PC-9 (cell line): ENCODE measurements at places on chromosomes 2 and 18. TPM values are rescaled to one million over a fixed set of nuclear protein-coding genes. Genes with fewer than 3 reads are reported as not detected.

GRCh38 chr2:138390316-138390945, 111.1 kb upstream of the SPOPL start:
- H3K4me1 ChIP-seq: no peaks in the 10 kb centered on the region
- H3K27me3 ChIP-seq: no peaks in the 10 kb centered on the region
- H3K4me3 ChIP-seq: no peak overlapping the region
- H3K36me3 ChIP-seq: no peaks in the 10 kb centered on the region

REEP1 gene
- 0.25 and 0.31 TPM in 2 replicates for total RNA-seq

GRCh38 chr2:40428439-40428838, 23.5 kb downstream of the SLC8A1 start:
- H3K4me3 ChIP-seq: no peak overlapping the region
- H3K27me3 ChIP-seq: no peaks in the 10 kb centered on the region
- no peaks in the 10 kb centered on the region for H3K36me3 ChIP-seq
- no peak overlapping the region for H3K27ac ChIP-seq
- no peak for DNase-seq

GRCh38 chr2:127219171-127220070, 678 bp downstream of the CYP27C1 start:
- no peaks in the 10 kb centered on the region for H3K27me3 ChIP-seq
- peak overlapping the region; percentile 97 for H3K27ac ChIP-seq
- peak overlapping the region; percentile 79 for H3K4me3 ChIP-seq
- H3K36me3 ChIP-seq: peaks cover 7% of the 10 kb centered on the region; the same call in 1 of the 2 replicates
- H3K4me1 ChIP-seq: peaks cover 48% of the 10 kb centered on the region

- no peaks in the 10 kb centered on the region for H3K4me1 ChIP-seq
- no peak overlapping the region for H3K27ac ChIP-seq
- DNase-seq: no peak
- H3K27me3 ChIP-seq: peaks cover 89% of the 10 kb centered on the region
- no peak overlapping the region for H3K4me3 ChIP-seq
These were observed 130.2 kb upstream of the ID2 start for GRCh38 chr2:8551622-8552074.

GRCh38 chr2:21668078-21668710, 544.4 kb downstream of the TDRD15 start:
- H3K4me3 ChIP-seq: no peak overlapping the region
- H3K4me1 ChIP-seq: no peaks in the 10 kb centered on the region
- H3K27me3 ChIP-seq: 0 out of 2 replicates have a peak, but pooled peaks cover 3% of the 10 kb centered on the region
- H3K27ac ChIP-seq: no peak overlapping the region
- DNase-seq: no peak
- H3K36me3 ChIP-seq: no peaks in the 10 kb centered on the region

- no peak for DNase-seq
- H3K27ac ChIP-seq: no peak overlapping the region
- no peaks in the 10 kb centered on the region for H3K27me3 ChIP-seq
- H3K36me3 ChIP-seq: no peaks in the 10 kb centered on the region
- H3K4me3 ChIP-seq: no peak overlapping the region
These were observed 87.3 kb upstream of the SPHKAP start for GRCh38 chr2:228268756-228269155.

GRCh38 chr2:20472569-20472968, 25.7 kb downstream of the RHOB start:
- H3K27ac ChIP-seq: no peak overlapping the region
- DNase-seq: no peak
- no peak overlapping the region for H3K4me3 ChIP-seq
- H3K4me1 ChIP-seq: peaks cover 60% of the 10 kb centered on the region
- H3K36me3 ChIP-seq: no peaks in the 10 kb centered on the region

GRCh38 chr18:48412339-48412929, 3.3 kb upstream of the ZBTB7C start:
- no peaks in the 10 kb centered on the region for H3K27me3 ChIP-seq
- H3K4me1 ChIP-seq: no peaks in the 10 kb centered on the region
- H3K36me3 ChIP-seq: no peaks in the 10 kb centered on the region
- DNase-seq: no peak
- no peak overlapping the region for H3K27ac ChIP-seq

- peaks cover 14% of the 10 kb centered on the region for H3K4me1 ChIP-seq
- H3K27ac ChIP-seq: no peak overlapping the region
These were observed 141.5 kb downstream of the OSR1 start for GRCh38 chr2:19216676-19217602.

DNA sequence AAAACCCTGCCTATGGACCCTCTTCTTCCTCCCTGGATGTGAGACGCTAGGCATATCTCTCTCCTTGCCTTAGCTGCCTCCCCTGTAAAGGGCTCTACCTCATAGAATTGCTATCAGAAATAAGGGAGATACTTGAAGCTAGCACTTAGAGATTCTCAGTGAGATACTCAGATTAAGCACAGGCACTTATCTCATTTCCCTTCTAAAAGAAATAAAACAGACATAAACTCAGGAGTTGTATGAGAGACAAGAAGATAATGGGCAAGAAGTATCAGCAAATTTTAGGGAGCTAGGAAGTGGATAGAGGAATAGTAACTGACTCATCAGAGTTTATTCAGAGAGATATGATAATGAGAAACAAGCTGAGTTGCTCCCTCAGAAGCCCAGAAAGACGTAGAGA, 131.0 kb downstream of the SP3 start:
- no peak overlapping the region for H3K27ac ChIP-seq
- no peak for DNase-seq
- H3K36me3 ChIP-seq: no peaks in the 10 kb centered on the region
- H3K27me3 ChIP-seq: peaks cover 44% of the 10 kb centered on the region
- H3K4me1 ChIP-seq: no peaks in the 10 kb centered on the region
- H3K4me3 ChIP-seq: no peak overlapping the region

PCARE gene
- not detected in 2 replicates for total RNA-seq

GRCh38 chr18:27017901-27018500, 152.5 kb upstream of the AQP4 start:
- no peaks in the 10 kb centered on the region for H3K27me3 ChIP-seq
- DNase-seq: peak; percentile 2
- H3K4me1 ChIP-seq: no peaks in the 10 kb centered on the region
- H3K27ac ChIP-seq: no peak overlapping the region

SPAST gene
- 17.2 and 19.2 TPM in 2 replicates for total RNA-seq

DNA sequence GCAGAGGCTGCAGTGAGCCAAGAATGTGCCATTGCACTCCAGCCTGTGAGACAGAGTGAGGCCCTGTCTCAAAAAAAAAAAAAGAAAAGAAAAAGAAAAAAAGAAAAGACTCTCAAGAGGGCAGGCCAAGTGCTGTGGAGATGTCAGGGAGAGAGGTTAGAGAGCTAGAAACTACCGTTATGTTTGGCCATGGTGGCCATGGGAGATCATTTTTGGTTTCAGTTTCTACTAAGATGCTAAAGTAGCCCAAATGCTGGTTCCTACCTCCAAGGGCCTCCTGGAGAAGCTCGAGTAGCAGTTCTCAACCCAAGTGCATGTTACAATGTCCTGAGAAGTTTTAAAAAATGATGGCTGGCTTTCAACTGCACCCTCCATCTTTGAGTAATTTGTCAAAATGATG, 47.4 kb upstream of the TCF4 start:
- H3K4me1 ChIP-seq: peaks cover 7% of the 10 kb centered on the region; the same call in 1 of the 2 replicates
- no peaks in the 10 kb centered on the region for H3K27me3 ChIP-seq
- no peak for DNase-seq
- no peak overlapping the region for H3K4me3 ChIP-seq
- no peaks in the 10 kb centered on the region for H3K36me3 ChIP-seq

DNA sequence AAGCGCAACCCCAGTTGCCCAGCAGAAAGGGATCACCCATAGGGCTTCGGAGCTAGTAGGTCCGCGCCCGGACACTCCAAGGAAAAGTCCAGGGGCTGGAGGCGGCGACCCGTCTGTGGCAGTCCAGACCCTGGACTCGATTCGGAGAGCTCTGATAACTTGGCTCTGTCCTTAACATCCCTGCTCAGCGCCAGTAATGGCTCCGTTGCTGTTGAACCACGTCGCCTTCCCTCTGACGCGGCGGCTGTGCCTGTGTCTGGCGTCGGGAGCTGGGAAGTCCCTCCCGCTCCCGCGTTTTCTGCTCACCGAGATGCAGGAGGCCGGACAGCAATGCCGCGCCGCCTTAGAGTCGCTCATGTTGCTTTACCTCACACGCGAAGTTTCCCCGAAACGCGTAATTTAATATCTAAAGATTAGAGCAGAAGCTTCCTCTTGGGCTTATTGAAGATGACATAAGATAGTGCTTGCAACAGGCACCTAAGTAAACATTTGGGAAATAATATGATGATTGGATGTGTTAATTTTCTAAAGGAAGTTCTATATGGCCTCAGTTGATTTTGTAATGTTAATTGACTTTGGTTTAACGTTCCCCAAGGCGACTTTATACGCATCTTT, 1.3 kb upstream of the ZBTB14 start:
- H3K27ac ChIP-seq: peak overlapping the region; percentile 51
- peak; percentile 67 for DNase-seq
- peak overlapping the region; percentile 72 for H3K4me3 ChIP-seq

DNA sequence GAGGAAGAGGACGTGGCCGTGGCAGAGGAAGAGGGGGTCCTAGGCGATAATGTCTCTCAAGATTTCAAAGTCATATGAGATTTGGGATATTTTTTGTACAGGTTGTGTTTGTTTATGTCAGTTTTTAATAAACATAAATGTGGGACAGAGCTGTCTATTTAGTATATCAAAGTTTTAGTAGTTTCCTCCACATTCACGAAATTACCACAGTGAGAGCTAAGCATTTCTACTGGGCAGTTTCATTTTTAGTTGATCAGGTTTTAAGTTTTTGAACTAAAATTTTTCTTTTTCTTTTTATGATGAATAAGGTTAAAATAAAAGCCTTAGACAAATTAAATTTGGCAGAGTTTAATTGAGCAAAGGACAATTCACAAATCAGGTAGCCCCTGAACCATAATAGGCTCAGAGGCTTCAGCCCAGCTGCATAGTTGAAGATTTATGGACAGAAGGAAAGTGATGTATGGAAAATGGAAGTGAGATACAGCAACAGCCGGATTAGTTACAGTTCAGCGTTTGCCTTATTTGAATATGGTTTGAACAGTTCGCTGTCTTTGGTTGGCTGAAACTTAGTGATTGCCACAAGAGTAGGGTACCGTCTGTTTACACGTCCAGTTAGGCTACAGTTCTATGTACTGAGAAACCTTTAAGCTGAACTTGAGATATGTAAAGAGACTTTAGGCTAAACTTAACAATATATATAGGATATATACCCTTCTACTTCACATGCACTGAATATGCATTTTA, 17.1 kb downstream of the SNRPD1 start:
- DNase-seq: no peak
- no peak overlapping the region for H3K27ac ChIP-seq
- peaks cover 7% of the 10 kb centered on the region; the same call in 1 of the 2 replicates for H3K36me3 ChIP-seq
- H3K4me1 ChIP-seq: no peaks in the 10 kb centered on the region
- H3K4me3 ChIP-seq: no peak overlapping the region

DNA sequence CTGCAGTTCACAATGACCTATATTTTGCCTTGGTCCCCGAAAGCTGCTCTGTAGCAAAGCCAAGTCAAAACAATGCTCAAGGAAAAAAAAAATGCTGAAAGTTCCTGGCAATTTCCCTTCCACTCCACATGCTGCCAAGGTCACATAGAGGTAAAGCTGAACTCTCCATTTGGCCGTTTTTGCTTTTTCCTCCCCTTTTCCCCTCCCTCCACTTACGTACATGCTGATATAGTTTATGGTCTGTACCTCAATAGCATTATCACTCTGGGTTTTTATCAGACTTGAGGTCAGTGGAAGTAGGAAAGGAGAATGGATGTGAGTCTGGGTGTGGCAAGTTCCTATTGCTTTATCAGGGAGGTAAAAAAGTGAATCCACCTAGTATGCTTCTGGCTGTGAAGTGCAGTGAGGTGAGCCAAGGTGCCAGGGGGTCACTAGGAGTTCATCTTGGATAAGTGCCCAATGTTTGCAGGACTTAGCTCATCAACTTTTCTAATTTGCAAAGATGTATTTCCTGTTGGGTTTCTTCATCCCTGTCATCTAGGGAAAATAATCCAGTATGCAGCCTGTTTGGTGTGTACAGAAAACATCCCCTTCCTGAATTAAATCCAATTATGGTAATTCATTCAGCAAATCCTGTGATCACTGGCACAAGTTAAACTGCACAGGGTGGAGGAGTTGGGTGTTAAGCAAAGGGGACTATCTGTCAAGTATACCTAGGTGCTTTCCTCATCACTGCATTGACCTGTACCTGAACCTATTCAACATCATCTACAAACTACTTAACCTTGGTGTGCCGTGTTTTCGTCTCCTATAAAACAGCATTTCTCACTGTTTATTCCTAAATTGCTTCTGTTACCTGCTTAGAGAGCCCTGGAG, 124.3 kb upstream of the CYP26B1 start:
- peak overlapping the region; percentile 57 for H3K27ac ChIP-seq
- no peaks in the 10 kb centered on the region; the same call in 1 of the 2 replicates for H3K36me3 ChIP-seq
- peaks cover 42% of the 10 kb centered on the region for H3K4me1 ChIP-seq
- DNase-seq: peak; percentile 87

GRCh38 chr18:71456206-71456605, 1087.9 kb downstream of the CBLN2 start:
- H3K36me3 ChIP-seq: no peaks in the 10 kb centered on the region
- no peaks in the 10 kb centered on the region for H3K27me3 ChIP-seq
- no peak overlapping the region for H3K27ac ChIP-seq
- H3K4me1 ChIP-seq: no peaks in the 10 kb centered on the region
- DNase-seq: no peak

- no peaks in the 10 kb centered on the region for H3K27me3 ChIP-seq
- peaks cover 45% of the 10 kb centered on the region for H3K36me3 ChIP-seq
- peak; percentile 38 for DNase-seq
- H3K27ac ChIP-seq: no peak overlapping the region
- no peak overlapping the region for H3K4me3 ChIP-seq
These were observed 10.5 kb downstream of the CCDC93 start for GRCh38 chr2:118003396-118003824.

GRCh38 chr2:171069286-171069956, 91.3 kb downstream of the TLK1 start:
- DNase-seq: no peak
- no peak overlapping the region for H3K27ac ChIP-seq
- no peaks in the 10 kb centered on the region for H3K4me1 ChIP-seq
- H3K27me3 ChIP-seq: no peaks in the 10 kb centered on the region

GRCh38 chr2:108920686-108921085, 68.3 kb downstream of the EDAR start:
- H3K4me3 ChIP-seq: no peak overlapping the region
- H3K36me3 ChIP-seq: no peaks in the 10 kb centered on the region
- no peak for DNase-seq
- H3K27me3 ChIP-seq: no peaks in the 10 kb centered on the region

DNA sequence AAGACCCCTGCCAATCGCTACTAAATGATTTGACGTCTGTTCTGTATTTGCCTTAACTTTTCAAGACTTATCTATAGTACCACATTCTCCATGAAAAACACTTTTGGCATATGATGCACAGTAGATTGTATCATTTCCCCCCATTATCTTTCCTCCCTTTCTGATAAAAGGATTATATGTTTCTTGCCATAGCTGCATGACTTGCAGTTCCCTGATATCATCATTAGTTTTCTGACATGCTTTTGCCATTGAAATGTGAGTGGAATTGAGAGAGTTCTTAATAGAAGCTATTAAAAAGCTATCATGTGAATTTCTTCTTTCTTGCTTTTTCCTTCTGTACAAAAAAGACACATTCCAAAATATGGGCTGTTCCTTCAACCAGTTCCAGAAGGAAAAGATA, 130.3 kb downstream of the TMEFF2 start:
- DNase-seq: no peak
- H3K36me3 ChIP-seq: no peaks in the 10 kb centered on the region
- H3K27ac ChIP-seq: no peak overlapping the region
- H3K27me3 ChIP-seq: no peaks in the 10 kb centered on the region
